ENCODE measurements at places on chromosomes 2 and 18. TPM values are rescaled to one million over a fixed set of nuclear protein-coding genes. Genes with fewer than 3 reads are reported as not detected.

Gene CROCC2
- not detected for total RNA-seq

Gene PAX8
- 7.7 TPM for total RNA-seq

Gene ASAP2
- 28.7 TPM for total RNA-seq

DNA sequence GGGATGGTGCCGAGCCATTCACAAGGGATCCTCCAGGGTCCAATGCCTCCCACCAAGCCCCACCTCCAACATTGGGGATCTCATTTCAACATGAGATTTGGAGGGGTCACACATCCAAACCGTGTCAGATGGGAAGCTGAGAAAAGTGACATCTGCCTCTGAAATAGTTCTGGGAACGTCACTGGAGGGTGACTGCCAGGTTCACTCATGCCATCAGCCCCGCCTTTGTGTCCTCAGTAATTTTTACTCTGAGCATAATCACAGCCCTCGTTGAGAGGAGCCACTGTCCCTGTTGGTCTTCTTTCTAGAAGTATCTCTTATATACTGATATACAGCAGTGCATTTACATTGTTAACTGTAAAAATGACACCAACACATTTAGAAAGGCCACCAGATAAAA is 67.4 kb downstream of the KLHL29 start:
- DNase-seq, result no peak
- no peak overlapping the region for H3K27ac ChIP-seq
- H3K36me3 ChIP-seq, result no peaks in the 10 kb centered on the region
- H3K4me3 ChIP-seq, result no peak overlapping the region
- no peaks in the 10 kb centered on the region for H3K27me3 ChIP-seq

GRCh38 chr18:36047521-36047920 is 19.8 kb downstream of the RPRD1A start:
- no peak for DNase-seq
- peaks cover 3% of the 10 kb centered on the region for H3K36me3 ChIP-seq
- H3K4me3 ChIP-seq, result no peak overlapping the region
- no peak overlapping the region for H3K27ac ChIP-seq
- H3K27me3 ChIP-seq, result no peaks in the 10 kb centered on the region

Gene EFHD1
- total RNA-seq, result 4.2 TPM

DNA sequence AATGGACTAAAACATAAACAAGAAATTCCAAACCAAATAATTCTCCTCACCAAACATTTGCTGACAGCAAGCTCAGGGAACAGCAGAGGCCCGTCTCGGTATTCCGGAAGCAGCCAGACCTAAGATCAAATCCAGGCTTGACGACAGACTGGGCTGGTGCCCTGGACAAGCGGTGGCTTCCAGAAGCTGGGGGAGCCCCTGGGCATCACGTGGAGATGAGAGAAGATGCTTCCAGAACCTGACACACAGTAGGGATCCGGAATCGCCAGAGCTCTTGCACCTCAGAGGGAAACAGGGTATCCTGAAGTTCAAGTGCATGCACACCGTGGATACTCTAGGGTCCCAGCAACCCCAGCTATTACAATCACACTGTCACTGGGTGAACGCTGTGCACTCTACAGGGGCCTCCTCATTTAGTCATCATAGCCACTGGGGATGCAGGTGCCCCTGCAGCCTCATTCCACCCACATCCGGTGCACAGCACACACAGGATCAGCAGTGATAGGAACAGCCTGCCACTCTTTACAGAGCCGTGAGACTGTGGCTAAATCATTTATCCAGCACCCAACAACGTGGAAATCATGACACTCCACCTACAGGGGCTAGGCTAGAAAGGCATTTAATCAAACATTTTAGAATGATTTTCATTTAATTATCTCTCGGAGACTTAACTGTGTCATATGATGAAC is 102.6 kb downstream of the HDAC4 start:
- no peaks in the 10 kb centered on the region for H3K27me3 ChIP-seq
- H3K36me3 ChIP-seq, result no peaks in the 10 kb centered on the region
- H3K27ac ChIP-seq, result peak overlapping the region; percentile 23

DNA sequence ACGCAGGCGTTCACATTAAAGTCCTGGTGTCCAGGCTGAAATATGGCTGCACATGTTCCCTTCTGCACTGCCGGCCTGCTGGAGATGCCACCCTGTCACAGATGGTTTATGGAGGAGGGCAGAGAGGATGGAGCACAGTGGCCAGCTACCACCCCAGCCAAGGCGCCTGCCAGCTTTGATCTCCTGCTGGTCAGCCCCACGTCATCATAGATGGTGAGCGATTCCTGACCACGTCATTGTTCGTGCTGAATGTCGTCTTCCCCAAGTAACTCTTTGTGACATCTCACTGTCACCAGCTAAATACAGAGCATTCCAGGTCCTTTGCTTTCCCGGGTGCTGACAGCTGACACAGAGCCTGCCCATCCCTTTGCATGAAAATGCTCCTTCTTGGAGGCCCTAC is 248.3 kb downstream of the TTC32 start:
- H3K27me3 ChIP-seq, result no peaks in the 10 kb centered on the region
- no peaks in the 10 kb centered on the region for H3K36me3 ChIP-seq
- H3K4me3 ChIP-seq, result no peak overlapping the region
- DNase-seq, result no peak

- peaks cover 50% of the 10 kb centered on the region for H3K36me3 ChIP-seq
- DNase-seq, result no peak
- H3K4me3 ChIP-seq, result no peak overlapping the region
- no peak overlapping the region for H3K27ac ChIP-seq
- H3K4me1 ChIP-seq, result no peaks in the 10 kb centered on the region
- no peaks in the 10 kb centered on the region for H3K27me3 ChIP-seq
Observed at GRCh38 chr2:171837736-171838135, 56.3 kb downstream of the SLC25A12 start.

GRCh38 chr2:63590626-63591408 is 2.1 kb downstream of the MDH1 start:
- no peak for DNase-seq
- H3K27ac ChIP-seq, result no peak overlapping the region
- no peaks in the 10 kb centered on the region for H3K27me3 ChIP-seq
- H3K36me3 ChIP-seq, result peaks cover 14% of the 10 kb centered on the region

GRCh38 chr2:203534621-203535077 is 452 bp downstream of the RAPH1 start:
- H3K4me1 ChIP-seq, result peaks cover 31% of the 10 kb centered on the region
- peak overlapping the region; percentile 99 for H3K4me3 ChIP-seq
- H3K27me3 ChIP-seq, result no peaks in the 10 kb centered on the region
- peak overlapping the region; percentile 98 for H3K27ac ChIP-seq

- no peak overlapping the region for H3K4me3 ChIP-seq
- no peak overlapping the region for H3K27ac ChIP-seq
- DNase-seq, result no peak
- H3K4me1 ChIP-seq, result no peaks in the 10 kb centered on the region
- H3K36me3 ChIP-seq, result no peaks in the 10 kb centered on the region
Observed at GRCh38 chr2:187617120-187617519, 62.9 kb upstream of the TFPI start.

DNA sequence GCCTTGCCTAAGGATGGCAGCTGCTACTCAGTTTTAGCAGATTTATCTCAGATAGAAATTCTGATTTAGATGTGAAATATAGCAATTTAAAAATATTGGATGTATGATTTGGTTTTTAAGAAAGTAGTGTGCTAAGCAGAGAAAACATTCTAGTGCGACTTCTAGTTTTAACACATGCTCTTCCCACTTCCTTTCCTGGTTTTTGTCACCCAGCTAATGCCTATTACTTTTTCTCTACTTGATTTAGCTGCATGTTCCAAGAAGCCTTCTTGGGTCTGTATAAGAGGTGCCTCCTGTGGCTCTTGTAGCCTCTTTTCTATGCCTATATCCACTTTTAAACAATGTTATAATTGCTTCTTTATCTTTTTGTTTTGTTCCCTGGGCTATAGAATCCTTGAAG is 53.0 kb downstream of the GPD2 start:
- H3K27ac ChIP-seq, result no peak overlapping the region
- no peaks in the 10 kb centered on the region for H3K4me1 ChIP-seq
- no peaks in the 10 kb centered on the region for H3K36me3 ChIP-seq
- H3K27me3 ChIP-seq, result no peaks in the 10 kb centered on the region

DNA sequence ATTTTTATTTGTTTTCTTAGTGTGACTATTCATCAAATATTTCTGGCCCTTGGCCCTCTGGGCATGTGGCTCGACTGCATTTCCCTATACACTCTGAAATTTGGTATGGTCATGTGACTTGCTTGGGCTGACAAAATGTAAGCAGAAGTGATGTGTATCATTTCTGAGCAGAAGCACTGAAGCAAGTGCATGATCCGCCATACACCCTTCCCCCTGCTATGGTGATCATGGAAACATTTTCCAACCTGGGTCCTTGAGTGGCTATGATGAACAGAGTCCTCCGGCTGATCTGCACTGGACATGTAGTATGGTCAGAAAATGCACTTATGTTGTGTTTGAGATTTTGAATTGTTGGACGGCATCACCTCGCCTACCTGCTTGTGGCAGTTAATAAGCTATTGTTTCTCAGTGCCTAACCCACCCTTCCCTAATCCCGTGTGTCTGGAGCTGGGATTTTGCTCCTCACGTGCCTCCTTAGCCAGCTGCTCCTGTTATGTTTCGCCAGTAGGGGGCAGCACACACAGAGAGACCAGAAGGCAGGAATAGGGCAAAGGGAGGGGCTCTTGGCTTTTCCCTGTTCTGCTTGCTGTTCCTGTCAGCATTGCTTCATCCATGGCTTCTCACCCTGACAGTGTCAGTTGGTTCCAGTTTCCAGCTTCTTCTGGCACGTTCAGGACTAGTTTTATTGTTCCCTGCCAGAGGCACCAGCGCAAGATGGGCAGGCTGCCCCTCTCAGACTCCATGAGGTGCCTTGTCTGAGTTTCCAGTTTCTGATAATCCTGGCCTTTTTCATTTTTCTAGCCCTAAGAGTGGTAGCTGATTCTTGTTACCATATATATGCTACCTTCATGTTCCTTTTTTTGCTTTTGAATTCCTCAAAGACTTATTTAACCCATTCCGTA is 207.4 kb downstream of the ARL6IP6 start:
- peak overlapping the region; percentile 10 for H3K27ac ChIP-seq
- H3K4me1 ChIP-seq, result peaks cover 17% of the 10 kb centered on the region
- peak; percentile 70 for DNase-seq
- H3K27me3 ChIP-seq, result no peaks in the 10 kb centered on the region

Data from suprapubic skin (tissue), 4 donors.